ENCODE measurements at places on chromosomes 11 and 22. TPM values are rescaled to one million over a fixed set of nuclear protein-coding genes. Genes with fewer than 3 reads are reported as not detected.

DNA sequence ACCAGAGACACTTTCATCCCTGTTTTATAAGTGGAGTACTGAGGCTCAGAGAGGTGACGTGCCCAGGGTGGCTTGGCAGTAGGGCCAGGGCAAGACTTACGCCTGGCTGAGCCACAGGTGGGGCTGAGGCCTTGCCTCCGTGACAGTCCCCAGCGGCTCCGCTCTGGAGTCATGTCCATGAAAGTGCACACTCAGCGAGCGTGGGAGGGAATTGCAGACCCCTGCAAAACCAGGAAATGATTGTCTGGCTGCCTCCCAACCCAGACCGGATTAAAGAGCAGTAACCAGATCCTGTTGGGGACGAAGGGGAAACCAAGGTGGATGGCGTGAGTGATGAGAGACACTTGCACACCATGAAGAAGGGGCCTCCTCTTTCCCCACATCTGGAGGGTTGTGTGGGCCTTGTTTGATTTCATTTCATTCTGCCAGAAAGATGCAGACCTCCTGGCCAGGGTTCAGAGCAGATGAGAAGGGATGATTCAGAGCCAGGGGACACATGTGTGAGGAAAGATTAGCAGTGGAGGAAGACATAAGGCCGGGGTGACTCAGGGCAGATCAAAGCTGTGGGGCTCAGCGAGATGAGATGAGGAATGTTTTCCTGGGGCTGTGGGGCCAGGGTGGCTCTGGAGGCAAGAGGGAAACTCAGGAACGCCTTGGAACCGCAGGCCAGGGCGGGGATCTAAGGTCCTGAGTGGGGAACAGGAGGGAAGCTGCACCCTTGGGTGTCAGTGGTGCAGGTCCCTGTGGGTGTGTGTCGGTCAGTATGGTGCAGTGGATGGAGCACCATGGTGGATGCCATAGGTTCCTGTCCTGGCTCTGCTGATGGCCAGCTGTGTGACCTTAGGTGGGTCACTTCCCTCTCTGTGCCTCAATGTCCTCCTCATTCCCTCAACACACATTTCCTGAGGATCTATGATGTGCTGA is 29.9 kb upstream of the LRRC32 start:
- H3K27me3 ChIP-seq, result no peaks in the 10 kb centered on the region
- DNase-seq, result no peak
- no peaks in the 10 kb centered on the region for H3K36me3 ChIP-seq
- H3K27ac ChIP-seq, result no peak overlapping the region

DNA sequence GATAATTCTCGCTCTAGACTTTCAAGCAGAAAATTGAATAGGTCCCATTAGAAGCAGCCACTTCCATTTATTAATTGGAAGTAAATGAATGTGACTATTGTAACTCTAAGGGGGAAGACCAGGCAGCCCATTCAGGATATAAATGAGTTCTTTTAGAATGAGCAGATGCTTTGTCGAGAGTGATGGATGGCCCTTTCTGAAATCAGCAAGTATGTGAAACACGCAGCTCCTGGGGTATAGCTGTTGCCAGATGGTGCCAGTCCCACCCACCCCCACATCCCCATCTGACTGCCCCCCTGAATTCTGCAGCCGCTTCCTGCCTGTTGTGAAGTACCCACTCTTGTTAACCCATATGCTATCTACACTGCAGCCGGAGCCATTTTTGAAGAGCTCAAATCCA is 3.7 kb downstream of the SLC15A3 start:
- no peaks in the 10 kb centered on the region for H3K36me3 ChIP-seq
- no peaks in the 10 kb centered on the region for H3K27me3 ChIP-seq
- no peak overlapping the region for H3K4me3 ChIP-seq
- DNase-seq, result no peak
- no peak overlapping the region for H3K27ac ChIP-seq

GRCh38 chr11:103904324-103904667 is 132.1 kb upstream of the DDI1 start:
- no peaks in the 10 kb centered on the region for H3K4me1 ChIP-seq
- no peaks in the 10 kb centered on the region for H3K36me3 ChIP-seq
- no peak for DNase-seq
- no peaks in the 10 kb centered on the region for H3K27me3 ChIP-seq

GRCh38 chr22:36311386-36312085 is 58.6 kb downstream of the APOL1 start:
- peak overlapping the region; percentile 1 for H3K27ac ChIP-seq
- no peak for DNase-seq
- H3K4me3 ChIP-seq, result no peak overlapping the region
- peaks cover 100% of the 10 kb centered on the region for H3K36me3 ChIP-seq
- H3K27me3 ChIP-seq, result no peaks in the 10 kb centered on the region

GRCh38 chr11:44690651-44691050 is 36.1 kb upstream of the TSPAN18 start:
- no peaks in the 10 kb centered on the region for H3K4me1 ChIP-seq
- DNase-seq, result no peak
- H3K36me3 ChIP-seq, result no peaks in the 10 kb centered on the region
- no peak overlapping the region for H3K27ac ChIP-seq
- H3K4me3 ChIP-seq, result no peak overlapping the region

DNA sequence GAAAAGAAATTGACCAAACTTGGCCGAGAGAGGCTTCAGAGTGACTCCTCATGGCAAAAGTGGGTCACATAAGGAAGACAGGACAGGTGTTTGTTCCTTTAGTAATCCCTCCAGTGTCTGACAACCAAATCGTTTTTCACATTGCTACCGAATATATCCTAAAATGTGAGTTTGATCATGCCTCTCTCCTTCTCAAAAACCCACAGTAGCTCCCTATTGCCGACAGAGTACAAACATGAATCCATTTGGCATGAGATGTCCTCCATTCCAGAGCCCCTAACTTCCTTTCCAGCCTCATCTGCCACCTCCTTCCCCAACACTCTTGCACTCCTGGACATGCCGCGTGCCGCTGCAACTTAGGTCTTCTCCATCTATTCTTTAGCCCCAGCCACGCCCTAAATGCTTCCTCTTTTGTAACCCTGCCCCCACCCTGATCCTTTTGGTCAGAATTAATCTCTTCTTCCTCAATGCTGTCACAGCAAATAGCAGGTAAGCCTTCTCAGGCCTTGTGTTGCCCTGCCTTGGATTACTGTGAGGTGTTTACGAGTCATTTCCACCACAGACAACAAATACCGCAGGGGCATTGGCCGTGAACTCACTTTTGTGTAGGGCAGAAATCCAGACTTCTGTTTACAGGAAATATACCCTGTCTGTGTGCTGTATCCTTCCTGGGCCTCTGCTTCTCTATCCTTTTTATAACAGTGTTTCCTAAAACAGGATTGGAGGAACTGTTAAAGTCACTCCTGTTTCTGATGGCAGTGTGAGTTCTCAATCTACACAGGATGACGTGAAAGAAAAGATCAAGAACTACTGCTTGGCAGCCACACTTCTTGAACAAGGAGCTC is 66.0 kb upstream of the FTH1 start:
- H3K36me3 ChIP-seq, result no peaks in the 10 kb centered on the region
- H3K27ac ChIP-seq, result no peak overlapping the region
- no peak for DNase-seq
- no peaks in the 10 kb centered on the region for H3K27me3 ChIP-seq
- H3K4me1 ChIP-seq, result no peaks in the 10 kb centered on the region
- H3K4me3 ChIP-seq, result no peak overlapping the region

GRCh38 chr22:19181786-19182471 is 3.4 kb upstream of the SLC25A1 start:
- peaks cover under 1% of the 10 kb centered on the region for H3K36me3 ChIP-seq
- no peak overlapping the region for H3K27ac ChIP-seq
- DNase-seq, result no peak

GRCh38 chr22:39220890-39221850 is 23.6 kb downstream of the PDGFB start:
- H3K36me3 ChIP-seq, result peaks cover 26% of the 10 kb centered on the region
- peak; percentile 72 for DNase-seq
- H3K4me1 ChIP-seq, result peaks cover 16% of the 10 kb centered on the region
- H3K27me3 ChIP-seq, result no peaks in the 10 kb centered on the region

DNA sequence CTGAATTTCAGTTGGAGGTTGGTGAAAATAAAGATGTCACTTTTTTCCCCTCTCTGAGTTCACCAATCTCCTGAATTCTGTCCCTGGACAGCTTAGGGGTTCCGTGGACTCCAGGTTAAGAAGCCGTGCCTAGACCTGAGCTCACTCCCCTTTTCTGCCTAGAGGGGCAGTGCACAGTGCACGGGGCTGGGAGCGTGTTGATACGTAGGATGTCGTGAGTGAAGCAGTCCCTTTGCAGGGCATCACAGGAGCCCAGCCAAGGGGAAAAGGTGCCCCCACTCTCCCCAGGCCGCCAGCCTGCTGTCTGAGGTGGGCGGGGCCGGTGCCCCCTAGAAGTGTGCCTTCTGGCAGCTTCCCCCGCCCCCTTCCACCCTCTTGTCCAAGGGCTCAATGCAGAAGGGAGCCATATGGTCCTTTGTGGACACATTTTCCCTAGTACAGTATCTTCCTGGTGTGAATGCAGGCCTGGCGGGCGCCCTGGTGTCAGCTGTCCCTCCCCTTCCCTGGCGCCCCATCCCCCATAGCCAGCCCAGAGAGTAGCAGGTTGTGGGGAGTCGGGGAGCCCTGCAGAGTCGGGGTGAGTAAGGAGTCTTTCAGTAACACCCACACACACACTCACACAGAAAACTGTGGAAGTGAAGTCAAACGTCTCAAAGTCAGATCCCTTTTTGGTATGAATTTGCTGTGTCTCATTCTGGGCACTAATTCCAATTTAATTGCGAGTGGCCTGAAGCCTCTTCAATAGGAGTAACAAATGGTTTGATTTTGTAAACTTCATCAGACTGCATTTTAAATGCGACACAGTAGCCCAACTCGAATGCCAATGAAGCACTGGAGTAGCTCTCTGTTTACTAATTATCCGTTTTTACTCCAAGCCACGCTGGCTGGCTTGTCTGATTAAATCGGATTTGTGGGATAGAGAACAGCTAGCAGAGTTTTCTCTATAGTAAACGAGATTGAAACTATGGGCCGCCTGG is 67.5 kb upstream of the NNMT start:
- no peaks in the 10 kb centered on the region for H3K4me1 ChIP-seq
- H3K27me3 ChIP-seq, result no peaks in the 10 kb centered on the region
- H3K36me3 ChIP-seq, result peaks cover 37% of the 10 kb centered on the region
- H3K27ac ChIP-seq, result no peak overlapping the region

DNA sequence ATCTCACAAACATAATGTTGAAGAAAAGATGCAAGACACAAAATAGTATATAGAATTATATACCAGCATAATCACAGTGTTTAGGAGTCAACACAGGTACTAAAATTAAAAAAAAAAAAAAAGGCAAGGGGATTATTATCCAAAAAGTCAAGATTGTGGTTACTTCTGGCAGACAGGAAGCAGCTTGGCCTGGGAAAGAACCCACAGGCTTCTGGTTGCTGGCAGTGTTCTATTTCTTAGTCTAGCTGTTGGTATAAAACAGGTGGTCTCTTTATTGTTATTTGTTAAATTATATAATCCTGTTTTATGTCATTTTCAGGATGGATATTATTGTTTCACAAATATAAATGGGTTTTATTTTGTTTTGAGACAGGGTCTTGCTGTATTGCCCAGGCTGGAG is 54.0 kb downstream of the C11orf58 start:
- H3K27ac ChIP-seq, result no peak overlapping the region
- peaks cover 3% of the 10 kb centered on the region for H3K36me3 ChIP-seq
- H3K4me1 ChIP-seq, result no peaks in the 10 kb centered on the region
- DNase-seq, result no peak
- H3K4me3 ChIP-seq, result no peak overlapping the region
- no peaks in the 10 kb centered on the region for H3K27me3 ChIP-seq

DNA sequence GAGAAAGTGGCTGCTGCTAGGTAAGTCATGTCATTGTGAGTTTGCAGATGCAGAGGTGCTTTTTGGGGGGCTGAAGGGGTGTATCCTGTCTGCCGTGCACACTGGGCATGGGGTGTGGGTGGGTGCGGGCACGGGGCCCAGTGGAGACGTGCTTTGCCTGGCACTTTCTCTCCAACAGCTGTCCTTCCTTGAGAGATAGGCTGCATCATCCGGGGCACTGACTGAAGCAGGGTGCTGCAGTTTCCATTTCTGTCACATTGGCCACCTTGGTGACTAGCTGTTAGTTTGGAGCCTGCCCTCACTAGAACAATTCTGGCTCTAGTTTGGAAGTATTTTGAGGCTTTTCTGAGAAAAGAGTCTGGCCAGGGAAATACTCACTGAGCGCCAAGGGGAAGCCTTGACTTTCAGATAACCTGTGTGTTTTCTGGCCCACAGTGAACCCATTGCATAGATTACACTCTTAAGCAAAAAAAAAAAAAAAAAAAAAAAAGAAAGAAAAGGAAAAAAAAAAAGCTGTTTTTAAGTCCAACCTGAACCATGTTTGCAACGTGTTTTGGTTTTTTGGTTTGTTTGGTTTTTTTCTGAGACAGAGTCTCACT is 219.2 kb downstream of the NAV2 start:
- H3K4me1 ChIP-seq, result no peaks in the 10 kb centered on the region
- H3K27ac ChIP-seq, result no peak overlapping the region
- H3K4me3 ChIP-seq, result no peak overlapping the region
- H3K27me3 ChIP-seq, result no peaks in the 10 kb centered on the region

GRCh38 chr11:79547256-79547655 is 106.4 kb upstream of the TENM4 start:
- H3K4me3 ChIP-seq, result no peak overlapping the region
- no peaks in the 10 kb centered on the region for H3K36me3 ChIP-seq
- no peak overlapping the region for H3K27ac ChIP-seq
- H3K4me1 ChIP-seq, result no peaks in the 10 kb centered on the region
- H3K27me3 ChIP-seq, result no peaks in the 10 kb centered on the region
- no peak for DNase-seq

DNA sequence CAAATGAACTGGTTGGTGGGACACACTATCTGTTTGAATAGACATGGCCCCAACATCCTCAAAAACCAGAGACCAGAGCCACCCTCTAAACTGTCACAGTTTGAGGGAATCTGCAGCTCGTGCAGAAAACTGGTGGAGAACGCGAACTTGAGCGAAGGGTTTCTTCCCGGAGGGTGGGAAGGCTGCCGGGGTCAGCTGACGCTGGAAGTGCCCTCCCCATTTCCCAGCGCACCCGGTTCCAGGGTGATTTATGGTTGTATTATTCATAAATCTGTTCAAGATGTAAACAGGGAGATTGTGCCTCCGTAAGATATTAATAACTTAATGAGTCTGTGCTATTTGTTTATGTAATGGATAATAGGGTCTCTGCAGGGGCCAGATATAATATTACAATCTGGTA is 1396.7 kb downstream of the BRD1 start:
- no peaks in the 10 kb centered on the region for H3K36me3 ChIP-seq
- DNase-seq, result no peak
- H3K27me3 ChIP-seq, result no peaks in the 10 kb centered on the region
- H3K4me1 ChIP-seq, result no peaks in the 10 kb centered on the region

IGSF9B gene
- 32.1 TPM for total RNA-seq

GAL3ST1 gene
- total RNA-seq, result 1.7 TPM

SHANK3 gene
- 12.3 TPM for total RNA-seq

OVOL1 gene
- total RNA-seq, result not detected

CDKN1C gene
- total RNA-seq, result 28.7 TPM
